NCI-H524 treated with DMSO at 0.1 percent for 48 hours (cell line): ENCODE measurements at places on chromosomes 4 and X.

DNA sequence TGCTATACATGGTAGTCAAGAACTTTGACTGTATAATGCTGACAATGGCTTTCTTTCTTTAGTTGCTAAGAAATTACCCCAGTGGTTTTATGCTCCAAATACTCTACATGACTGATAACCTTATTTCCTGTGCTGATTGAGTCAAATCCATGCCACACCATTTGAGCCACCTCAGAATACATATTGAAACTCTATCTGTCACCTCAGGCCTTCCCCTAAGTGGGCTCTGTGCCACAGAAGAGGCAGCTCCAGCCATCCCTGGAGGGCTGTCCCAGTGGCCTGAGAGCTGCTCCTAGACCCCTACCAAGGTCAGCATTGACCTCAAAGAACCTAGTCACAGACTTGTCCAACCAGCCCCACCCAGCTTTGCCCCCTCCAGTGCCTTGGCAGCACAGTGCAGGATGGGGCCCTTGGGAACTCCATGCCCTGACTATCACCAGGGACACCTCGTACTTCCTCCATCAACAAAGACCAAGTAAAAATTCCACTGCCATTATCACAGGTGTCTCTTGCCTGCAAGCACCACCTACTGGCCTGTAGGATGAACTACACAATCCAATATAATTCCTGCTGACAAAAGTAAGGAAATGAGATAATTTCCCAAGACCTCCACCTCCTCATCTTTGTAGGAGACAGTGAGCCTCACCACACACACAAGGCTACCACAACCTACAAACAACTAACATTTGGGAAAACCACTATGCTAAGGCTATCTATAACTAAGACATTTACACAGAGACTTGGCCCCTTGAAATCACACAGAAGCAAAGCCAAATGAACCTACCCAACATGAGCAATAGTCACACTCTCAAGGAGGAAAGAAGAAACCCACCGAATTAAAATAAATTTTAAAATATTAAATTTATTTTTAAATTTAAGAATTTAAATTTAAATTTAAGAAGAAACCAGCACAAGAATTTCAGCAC lies 239.9 kb downstream of the NKX6-1 start:
- no peak for DNase-seq

DNA sequence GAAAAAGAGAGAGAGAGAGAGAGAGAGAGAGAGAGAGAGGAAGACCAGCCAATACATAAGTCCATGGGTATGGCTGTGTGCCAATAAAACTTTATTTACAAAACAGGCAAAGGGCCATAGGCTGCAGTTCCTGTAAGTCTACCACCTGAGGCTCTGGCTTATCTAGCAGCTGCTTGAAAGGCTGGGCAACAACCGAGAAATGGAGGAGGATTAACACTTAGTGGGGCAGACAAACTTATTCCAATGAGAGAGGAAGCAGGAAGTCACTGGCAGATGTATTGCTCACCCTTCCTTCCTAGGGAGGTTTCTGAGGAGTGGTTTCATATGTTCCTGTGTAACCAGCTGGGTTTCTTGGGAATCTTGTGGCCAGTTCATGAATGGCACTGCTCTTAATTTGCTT lies 4.7 kb upstream of the GPR143 start:
- DNase-seq = no peak

DNA sequence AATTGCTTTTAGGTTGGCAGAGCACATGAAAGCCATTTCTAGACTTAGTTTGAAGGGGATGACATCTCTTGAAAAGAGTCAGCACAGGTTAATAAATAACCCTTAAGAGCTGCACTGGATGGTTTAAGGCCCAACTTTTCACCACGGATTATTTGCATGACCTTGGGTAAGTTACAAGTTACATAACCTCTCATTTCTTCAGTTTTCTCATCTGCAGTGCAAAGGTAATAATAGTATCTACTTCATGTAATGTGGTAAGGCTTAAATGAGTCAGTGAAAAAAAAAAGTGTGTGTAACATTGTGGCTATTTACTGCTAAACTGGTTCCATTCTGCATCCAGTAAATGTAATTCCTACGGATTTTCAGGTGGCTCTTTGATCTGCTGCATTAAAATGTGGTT lies 715.8 kb downstream of the CCSER1 start:
- no peak for DNase-seq

GRCh38 chr4:40058854-40059253 lies 2.2 kb downstream of the N4BP2 start:
- DNase-seq = no peak

- DNase-seq = no peak
These were observed 223.0 kb upstream of the GATB start for GRCh38 chr4:151983854-151984253.

DNA sequence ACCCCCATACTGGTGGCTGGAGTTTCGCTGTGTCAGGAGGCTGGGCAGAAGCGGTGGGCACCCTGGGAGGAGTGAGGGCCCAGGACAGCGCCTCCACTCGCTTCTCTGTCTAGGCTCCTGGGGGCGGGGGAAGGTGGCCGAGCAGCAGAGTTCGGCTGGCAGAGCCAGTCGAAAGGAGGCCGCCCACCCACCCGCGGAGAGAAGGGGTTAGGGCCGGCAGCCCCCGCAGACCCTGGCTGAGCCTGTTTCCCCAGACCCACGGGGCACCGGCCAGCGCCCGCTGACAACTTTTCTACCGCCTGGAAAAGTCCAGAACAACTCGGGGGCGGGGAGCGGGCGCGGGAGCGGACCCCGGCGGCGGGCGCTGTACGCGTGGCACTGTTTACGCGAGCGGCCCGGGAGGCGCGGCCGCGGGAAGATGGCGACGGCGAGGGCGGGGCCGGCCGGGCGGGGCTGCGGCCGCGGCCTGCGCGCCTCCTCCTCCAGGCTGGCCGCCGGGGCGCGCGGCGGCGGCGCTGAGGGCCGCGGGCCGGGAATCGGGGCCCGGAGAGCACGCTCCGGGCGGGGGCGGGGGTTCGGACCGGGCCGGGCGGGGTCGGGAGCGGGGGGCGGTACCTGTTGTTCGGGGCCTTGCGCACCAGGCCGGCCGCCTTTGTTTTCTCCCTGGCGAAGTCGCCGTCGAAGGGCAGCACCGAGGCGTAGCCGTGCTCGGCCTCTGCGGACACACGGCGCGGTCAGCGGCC lies 628 bp downstream of the MXD4 start:
- no peak for DNase-seq

- no peak for DNase-seq
These were observed 62.0 kb upstream of the SLC10A4 start for GRCh38 chr4:48421101-48421500.

GRCh38 chr4:90670183-90670582 lies 543.0 kb downstream of the CCSER1 start:
- DNase-seq = no peak
